ENCODE measurements at places on chromosomes 12 and 14.

GRCh38 chr12:81086342-81086741 is 8.5 kb downstream of the ACSS3 start:
- DNase-seq: no peak

GRCh38 chr14:91207008-91207407 is 37.5 kb downstream of the GPR68 start:
- DNase-seq: no peak

DNA sequence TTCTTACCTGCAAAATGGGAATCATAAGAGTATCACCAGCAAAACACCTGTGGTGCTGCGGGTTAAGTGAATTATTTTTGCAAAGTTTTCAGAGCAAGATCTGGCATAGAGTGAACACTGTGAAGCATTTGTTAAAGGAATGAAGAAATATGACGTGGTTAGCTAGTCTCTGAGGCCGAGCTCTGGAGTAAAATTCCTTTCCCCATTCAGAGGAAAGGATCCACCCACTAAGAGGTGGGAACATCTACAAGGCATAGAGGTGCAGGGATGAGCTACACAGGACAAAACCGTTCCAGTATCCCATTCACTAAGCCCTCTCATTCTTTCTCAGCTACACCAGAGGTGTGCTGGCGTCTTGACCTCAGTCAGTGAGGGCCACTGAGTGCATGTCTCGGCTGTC is 48.5 kb downstream of the JAG2 start:
- no peak for DNase-seq

- DNase-seq: peak; percentile 37
Observed at GRCh38 chr14:96741151-96741977, 55.8 kb upstream of the VRK1 start.

DNA sequence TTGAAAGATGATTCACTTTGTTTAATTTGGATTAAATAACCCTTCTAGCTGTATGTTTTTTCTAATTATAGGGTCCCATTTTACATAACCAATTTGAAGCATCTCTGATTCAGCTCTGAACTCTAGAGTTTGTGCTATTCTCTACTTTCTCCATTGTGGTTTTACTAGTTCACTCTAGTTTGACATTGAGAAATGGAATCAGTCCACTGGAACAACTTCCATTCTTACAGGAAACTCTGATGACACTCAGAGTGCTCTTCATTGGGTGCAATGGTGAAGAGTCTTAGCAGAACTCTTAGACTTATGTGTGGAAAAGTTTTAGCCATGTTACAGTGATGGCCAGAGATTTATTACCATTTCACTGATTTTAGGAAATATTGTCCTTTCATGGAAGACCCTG is 140.7 kb downstream of the DYRK2 start:
- DNase-seq: no peak

- no peak for DNase-seq
Observed at GRCh38 chr12:123433615-123434014, 2.9 kb downstream of the RILPL2 start.

GRCh38 chr12:131608740-131609690 is 101.9 kb upstream of the SFSWAP start:
- peak; percentile 23 for DNase-seq

DNA sequence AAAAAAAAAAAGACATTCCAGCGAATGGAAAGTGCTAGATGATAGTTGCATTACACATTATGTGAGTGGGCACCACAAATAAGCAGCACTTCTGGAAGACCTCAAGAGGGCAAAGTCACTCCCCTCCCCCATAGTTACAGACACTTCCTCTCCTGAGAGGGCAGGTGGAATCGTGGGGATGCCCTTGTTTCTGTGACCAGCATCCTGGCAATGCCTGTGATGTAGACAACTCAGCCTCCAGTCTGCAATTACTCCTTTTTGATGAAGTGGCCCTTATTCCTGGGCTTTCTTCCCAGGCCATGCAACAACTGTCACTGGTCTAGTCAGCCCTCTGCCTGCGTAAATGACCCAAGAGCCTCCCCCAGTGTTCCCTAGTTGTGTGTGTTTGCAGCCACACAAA is 104.8 kb downstream of the VRK1 start:
- no peak for DNase-seq

GRCh38 chr14:99540196-99541032 is 59.2 kb downstream of the CCNK start:
- DNase-seq: no peak

GRCh38 chr14:93954900-93955849 is 21.2 kb downstream of the ASB2 start:
- no peak for DNase-seq

GRCh38 chr12:112061137-112061536 is 47.4 kb downstream of the NAA25 start:
- no peak for DNase-seq

GRCh38 chr12:510071-510825 is 50.5 kb downstream of the B4GALNT3 start:
- DNase-seq: peak; percentile 21

GRCh38 chr12:93714382-93714781 is 37.2 kb downstream of the CRADD start:
- no peak for DNase-seq

GRCh38 chr14:22418631-22419030 is 170.4 kb downstream of the DAD1 start:
- no peak for DNase-seq

DNA sequence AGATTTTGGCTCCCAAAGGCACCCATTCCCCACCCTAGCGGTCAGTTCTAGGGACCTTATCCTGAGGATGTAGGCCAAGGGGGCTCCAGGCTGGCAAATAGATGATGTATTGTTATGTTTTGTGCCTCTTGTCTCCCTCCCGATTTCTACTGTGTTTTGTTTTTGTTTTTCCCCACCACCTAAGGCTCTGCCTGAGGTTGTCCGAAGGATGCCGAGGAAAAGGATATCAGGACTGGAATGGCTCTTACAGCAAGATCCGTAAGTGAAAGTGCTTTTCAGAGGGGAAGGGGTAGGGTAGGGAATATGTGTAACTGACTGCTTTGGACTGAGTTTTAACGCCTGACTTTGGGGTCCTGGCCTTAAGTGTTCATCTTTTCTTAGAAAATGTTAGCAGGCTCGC is 6.6 kb downstream of the FOXG1 start:
- no peak for DNase-seq

DNA sequence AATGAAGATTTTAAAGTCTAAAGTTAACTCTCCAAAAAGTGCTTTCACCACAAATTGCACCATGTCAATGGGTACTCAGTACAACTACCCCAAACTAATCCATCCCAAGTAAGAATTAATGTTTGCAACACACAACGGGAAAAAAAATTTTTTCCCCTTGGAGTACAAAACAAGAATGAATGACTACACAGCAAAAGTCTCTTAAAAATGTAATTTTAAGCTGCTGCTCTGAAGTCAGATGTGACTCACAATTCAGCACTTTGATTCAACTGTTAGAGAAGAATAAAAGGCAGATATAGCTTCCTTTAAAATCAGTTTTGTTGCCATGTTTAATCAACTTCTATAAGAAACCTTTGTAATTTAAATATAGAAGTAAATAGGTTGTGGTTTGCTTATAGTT is 42.5 kb upstream of the VPS33A start:
- no peak for DNase-seq

DNA sequence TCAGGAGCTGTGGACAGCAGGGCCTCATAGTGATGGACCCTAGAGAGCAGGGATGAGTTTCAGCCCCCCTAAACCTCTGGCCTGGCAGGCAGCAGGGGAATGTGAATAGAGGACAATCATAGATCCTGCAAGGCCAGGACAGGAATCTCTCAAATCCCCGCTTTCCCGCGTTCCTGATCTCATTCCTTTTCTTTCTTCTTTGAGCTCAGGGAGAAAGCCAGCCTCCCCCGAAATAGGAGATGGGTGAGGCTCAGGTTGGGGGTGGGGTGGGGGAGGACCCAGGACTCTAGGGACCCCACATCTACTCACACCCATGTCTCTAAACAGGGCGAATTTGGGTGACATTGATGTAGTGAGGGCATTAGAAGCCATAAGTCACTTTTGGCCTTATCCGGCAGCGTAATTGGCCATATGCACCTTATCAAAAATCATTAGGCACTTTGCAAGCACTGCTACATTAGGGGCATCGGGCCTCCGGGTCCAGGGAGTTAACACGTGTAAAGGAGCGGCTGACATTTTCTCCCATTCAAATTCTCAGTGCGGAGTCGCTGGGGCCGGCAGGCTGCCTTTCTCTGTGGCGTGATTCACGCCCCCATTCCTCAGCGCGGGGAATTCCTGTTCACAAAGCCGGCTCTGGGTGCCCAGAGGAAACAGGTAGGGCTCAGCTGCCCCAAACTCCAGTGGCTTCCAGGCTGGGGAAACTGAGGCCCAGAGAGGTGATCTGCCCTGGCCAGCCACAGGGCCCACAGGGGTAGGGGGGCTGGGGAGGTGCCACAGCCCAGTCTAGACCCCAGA is 1.5 kb downstream of the LHX5 start:
- no peak for DNase-seq

GRCh38 chr14:44700184-44700583 is 193.1 kb upstream of the FSCB start:
- no peak for DNase-seq

GRCh38 chr12:124573839-124574786 is 6.7 kb upstream of the NCOR2 start:
- no peak for DNase-seq

DNA sequence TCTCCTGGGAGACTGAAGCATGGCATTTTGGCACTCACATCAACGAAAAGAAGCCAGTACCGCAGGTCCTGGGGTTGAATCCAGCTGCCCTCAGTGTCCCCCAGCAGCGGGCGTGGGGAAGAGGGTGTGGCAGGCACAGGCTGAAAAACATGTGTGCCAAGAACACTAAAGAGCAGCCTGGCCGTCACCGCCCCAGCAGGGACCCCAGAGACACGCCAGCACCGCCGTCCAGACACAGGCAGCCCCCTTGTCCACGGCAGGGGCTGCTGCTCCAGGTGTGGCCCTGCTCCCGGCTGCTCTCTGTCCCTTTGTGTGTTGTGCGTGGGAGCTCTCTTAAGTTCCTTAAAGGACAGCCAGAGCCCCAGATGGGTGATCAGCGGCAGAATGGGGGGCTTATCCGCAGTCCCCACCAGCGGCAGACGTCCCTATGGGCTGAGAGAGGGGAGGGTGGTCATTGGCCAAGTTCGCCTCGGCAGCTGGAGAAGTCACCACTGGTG is 556 bp downstream of the PHETA1 start:
- no peak for DNase-seq

Data from mammary epithelial cell (primary cell).